ENCODE measurements at places on chromosomes 11 and 22.

- no peak for DNase-seq
Measured at GRCh38 chr11:102666331-102666957, 39.1 kb downstream of the MMP27 start.

DNA sequence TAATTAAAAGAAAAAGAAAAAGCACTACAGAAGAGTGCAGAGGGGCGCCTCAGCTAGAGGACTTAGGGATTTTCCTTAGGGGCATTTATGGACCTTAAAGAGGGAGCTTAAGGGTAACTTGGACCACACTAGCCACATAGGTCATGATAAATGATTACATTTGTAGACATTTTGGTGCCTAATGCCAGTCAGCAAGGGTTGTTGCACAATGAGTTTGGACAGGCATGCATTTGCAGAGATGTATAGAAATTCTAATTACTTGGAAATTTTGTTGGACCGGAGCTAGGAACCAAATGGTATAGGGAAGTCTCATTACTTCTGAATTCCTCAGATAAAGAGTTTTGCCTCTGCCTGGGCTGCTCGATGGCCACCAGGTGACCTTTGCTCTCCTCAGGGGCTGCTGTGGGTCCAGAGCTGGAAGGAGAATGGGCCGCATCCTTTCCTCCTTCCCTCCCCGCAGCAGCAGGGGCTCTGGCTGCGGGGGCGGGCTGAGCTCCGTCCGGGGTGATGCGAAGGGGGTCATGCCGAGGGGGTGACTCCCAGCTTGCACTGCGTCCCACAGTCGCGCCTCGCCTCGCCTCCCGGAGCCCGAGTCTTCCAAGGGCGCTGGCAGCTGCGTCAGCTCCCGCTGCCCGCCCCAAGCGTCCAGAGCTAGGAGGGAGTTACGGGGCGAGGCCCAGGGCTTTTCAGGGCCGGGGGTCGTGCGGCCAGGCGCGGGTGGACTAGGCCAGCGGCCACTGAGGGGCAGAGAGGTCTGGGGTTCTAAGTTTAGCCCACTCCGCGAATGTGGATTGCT lies 20.3 kb upstream of the MALAT1 start:
- no peak for DNase-seq

DNA sequence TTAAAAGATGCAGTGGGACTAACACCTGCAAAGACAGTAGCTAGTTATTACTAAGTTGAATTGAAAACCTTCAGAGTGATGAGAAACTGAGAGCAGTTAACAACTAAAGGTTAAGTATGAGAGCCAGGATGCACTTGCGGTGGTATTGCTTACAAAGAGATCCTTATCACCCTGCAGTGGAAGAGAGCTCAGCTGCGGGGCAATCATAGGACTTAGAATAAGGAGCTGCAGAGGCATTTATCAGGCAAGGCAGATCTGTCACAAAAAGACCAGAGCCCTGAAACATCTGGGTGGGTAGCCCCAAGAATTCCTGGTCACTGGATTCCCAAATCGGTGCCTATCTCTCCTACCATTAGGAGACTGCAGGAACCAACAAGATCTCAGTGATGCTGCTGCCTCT lies 34.3 kb upstream of the CFAP300 start:
- no peak for DNase-seq

GRCh38 chr11:7098235-7098832 lies 9.5 kb downstream of the RBMXL2 start:
- DNase-seq: peak; percentile 24

GRCh38 chr11:130473795-130474377 lies 25.4 kb downstream of the ADAMTS15 start:
- DNase-seq: no peak

- no peak for DNase-seq
Measured at GRCh38 chr11:3939211-3939610, 83.7 kb downstream of the STIM1 start.

DNA sequence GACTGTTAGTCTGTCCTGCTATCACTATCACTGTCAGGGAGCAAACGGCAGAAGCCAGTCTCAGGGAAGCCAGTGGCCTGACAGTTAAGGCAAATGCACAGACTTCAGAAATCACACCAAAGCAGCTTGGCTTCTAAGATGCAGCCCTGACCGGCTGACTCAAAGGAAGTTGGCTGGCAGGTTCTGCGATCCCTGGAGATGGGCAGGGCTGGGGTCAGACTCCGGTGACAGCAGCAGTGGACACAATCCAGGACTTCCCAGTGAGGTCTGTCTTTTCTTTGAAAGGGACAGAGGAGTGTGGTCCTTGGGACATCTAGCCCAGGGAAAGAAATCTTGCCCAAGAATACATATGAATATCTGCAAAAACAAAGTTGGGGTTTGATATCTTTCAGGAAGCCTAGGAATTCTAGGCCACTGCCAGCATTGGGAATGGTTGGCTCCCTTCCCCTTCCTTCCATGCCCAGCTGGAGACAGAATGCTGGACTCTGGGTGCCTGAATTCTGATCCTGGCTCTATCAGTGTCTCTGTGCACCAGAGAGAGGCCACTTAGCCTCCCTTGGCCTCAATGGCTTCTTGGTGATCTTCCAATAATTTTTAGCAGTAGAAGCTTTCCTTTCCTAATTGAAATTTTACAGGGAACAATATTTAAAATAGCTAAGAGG lies 108.9 kb downstream of the KIRREL3 start:
- no peak for DNase-seq

GRCh38 chr11:32200136-32200847 lies 109.4 kb downstream of the RCN1 start:
- no peak for DNase-seq

DNA sequence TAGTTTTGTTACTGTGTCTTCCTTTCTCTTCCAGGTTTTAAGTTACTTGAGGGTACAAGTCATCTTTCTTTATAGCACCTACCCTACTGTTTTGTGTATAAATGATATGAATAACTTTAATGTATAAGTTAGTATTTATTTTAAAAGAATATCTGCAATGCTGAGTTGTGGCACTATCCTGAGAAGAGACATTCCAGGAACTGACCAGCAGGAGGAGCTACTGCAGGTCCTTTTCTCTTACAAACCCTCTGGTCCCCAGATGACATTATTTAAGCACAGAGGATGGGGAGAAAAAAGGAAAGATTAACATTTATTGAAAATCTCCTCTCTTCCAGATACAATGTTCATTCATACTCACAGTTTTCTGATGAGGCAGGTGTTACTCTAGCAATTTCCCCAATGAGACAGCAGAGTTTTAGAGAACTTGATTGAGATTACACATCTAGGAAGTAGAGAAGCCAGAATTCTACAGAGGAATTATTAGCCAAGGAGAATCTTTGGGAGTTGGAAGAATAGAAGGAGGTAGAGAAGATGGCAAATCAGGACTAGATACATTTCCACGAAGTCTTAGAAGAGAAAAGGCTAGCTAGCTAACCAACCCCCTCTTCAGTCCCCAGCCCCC lies 541.2 kb upstream of the API5 start:
- peak; percentile 30 for DNase-seq

DNA sequence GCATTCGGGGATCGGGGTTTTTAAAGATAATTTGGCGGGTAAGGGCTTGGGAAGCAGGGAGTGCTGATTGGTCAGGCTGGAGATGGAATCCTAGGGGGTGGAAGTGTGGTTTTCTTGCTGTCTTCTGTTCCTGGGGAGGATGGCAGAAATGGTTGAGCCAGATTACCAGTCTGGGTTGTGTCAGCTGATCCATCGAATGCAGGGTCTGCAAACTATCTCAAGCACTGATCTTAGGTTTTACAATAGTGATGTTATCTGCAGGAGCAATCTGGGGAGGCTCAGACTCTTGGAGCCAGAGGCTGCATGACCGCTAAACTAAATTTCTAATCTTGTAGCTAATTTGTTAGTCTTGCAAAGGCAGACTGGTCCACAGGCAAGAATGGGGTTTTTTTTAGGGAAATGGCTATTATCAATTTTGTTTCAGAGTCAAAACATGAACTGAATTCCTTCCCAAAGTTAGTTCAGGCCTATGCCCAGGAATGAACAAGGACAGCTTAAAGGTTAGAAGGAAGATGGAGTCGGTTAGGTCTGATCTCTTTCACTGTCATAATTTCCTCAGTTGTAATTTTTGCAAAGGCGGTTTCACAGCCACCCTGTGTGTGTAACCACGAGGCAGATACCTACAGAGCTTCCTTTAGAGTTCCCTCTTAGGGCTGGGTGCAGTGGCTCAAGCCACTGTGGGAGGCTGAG lies 10.2 kb downstream of the SCGB1A1 start:
- no peak for DNase-seq

- no peak for DNase-seq
Measured at GRCh38 chr11:110173811-110174644, 80.8 kb downstream of the ZC3H12C start.

DNA sequence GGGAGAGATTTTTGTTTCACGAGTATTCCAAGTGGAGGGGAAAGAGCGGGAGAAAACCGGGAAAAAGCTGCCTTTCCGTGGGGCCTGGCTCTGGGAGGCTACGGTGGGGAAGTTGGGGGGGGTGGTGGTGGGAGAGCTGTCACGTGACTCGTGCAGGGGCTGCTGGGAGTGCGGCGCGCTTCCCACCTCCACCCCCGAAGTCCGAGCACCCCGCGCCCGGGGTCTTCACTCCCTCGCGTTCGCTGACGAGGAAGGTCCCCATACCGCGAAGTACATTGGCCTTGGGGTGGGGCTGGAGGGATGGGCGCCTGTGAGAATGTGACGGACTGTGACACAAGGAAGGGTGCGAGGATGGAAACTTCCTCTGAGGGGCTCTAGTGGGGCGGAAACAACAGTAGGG lies at the start of gene TEX12:
TEX12 (plus strand) TSS at position 228 of the 400 bp plus-strand sequence. CDS start 1,897 bp downstream, outside the sequence.
- DNase-seq: no peak

GRCh38 chr11:29129844-29130243 lies 887.0 kb downstream of the KCNA4 start:
- DNase-seq: no peak

DNA sequence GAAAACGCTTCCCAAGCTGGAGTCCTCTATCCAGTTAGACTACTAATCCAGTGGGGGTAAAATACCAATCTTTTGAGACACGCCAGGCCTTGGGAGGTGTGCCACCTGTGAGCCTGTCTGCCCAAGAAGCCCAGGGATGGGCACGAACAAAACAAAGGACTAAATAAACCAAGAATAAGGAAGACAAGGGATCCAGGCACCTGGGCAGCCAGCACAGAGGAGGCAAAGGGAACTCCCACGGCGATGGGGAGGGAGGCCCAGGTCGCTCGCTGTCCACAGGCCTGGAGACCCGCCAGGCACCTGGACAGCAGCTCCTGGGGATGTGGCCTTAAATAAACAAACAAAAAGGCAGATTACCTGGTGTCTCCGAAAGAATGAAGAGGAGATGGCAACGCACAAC lies 31.4 kb downstream of the LRFN4 start:
- DNase-seq: no peak

- no peak for DNase-seq
Measured at GRCh38 chr11:134791102-134791501, 379.1 kb upstream of the B3GAT1 start.

- DNase-seq: no peak
Measured at GRCh38 chr11:111204211-111204610, 41.3 kb upstream of the POU2AF2 start.

- DNase-seq: no peak
Measured at GRCh38 chr11:101835506-101836063, 79.2 kb upstream of the CEP126 start.

DNA sequence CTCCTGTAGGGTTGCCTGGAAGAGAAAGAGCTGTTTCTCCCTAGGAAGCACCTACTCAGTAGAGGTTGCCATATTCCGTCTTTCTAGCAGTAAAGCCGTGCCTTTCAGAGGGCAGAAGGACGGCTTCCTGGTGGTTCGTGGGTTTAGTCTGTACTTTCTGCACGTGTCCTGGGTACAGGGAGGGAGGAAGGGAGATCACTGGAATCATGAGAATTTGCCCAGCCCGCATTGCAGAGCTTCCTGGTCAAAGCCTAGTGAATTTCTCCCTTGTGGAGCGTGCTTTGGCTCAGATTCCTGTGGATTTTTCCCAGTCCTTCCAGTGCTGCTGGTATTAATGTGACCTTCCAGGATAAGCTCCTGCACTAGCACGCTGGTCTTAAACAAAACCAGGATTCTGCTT lies 44.9 kb downstream of the GRAMD1B start:
- DNase-seq: no peak

DNA sequence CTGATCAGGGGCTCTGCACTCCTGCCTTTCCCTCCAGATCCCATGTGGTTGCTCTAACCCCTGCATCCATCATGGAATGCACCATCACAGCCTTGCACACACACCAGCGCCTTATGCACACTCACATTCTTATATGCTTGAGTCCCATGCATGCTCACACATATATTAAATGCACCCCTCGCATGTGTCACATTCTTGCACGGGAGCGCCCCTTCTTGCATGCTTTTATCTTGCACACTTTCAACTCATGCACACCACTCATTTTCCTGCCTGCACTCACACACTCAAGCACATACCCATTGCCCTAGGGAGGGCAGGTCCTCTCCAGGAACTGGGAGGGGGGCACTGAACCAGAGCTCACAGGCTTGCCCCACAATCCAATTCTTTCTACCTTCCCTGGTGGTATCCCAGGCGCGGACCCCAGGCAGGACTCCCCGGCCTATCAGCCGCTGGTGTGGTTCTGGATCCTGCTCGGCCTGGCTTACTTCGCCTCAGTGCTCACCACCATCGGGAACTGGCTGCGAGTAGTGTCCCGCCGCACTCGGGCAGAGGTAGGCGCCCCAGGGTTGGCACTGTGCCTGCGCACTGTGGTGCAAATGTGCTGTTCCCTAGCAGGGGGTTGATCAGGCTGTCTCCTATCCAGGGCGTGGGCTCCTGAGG lies 2.3 kb upstream of the CATSPERZ start:
- DNase-seq: no peak

- DNase-seq: no peak
Measured at GRCh38 chr11:32829680-32830412, at the start of gene PRRG4. TSS of gene PRRG4 (plus strand) at chr11:32829927. CDS start at chr11:32830530, 603 bp downstream.

DNA sequence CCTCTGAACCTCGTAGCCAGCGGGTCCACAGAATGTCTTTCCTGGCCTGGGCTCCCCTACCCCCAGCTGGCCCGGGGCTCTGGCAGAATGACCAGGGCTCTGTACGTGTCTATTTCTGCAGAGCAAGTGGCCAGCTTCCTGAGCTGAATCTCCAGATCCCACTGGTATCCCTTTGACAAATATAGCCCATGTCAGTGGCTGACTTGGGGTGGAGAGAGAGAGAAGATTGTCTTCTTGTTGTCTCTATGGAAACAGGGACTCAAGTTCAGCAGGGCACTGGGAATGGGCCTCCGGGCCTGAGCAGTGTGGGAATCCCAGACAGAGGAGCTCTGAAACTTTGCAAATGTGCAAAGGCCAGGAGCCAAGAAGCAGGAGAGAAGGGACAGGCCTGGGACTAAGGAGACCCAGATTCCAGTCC lies 33.9 kb downstream of the ANO1 start:
- DNase-seq: no peak

GRCh38 chr22:50281384-50281760 lies 11.2 kb upstream of the MAPK11 start:
- no peak for DNase-seq

GRCh38 chr11:76656571-76657081 lies 13.9 kb downstream of the LRRC32 start:
- no peak for DNase-seq
